ENCODE measurements at places on chromosomes 12 and 14.

- no peak for DNase-seq
These were observed 687 bp downstream of the ASIC1 start for GRCh38 chr12:50057896-50058670.

DNA sequence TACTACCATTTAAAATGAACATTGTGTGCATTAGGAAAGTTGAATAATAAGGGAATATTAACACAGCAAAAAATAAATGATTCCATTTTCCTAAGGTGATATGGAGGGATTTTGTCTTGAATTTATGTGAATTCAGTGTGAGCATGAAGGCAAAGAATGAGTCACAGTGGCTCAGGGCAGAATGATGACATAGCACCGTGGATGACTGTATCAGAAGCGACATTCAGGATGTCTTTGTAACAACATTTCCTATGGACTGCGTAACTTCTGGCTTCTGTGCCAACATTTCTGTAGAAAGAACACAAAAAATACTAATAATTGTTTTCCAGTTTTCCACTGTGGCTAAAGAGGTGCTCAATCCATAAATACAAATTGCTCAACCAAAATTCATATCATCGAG is 54.6 kb downstream of the TTC8 start:
- no peak for DNase-seq

DNA sequence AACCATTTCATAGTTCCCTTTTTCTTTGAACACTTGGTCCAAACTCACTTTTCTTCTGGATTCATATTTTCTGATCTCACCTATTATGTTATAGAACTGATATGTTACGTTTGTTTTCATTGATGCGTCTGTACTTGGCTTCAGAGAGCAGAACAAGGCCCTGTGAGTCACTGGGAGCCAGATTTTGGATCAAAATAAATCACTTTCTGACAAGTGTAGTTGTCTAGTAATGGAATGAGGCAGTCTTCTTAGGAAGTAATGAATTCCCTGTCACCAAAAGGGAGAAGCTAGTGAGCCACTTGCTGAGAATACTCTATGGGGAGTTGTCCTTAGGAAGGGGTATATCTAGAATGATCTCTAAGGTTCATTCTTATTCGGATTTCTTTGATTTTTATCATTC is 10.2 kb downstream of the BICD1 start:
- DNase-seq = no peak

DNA sequence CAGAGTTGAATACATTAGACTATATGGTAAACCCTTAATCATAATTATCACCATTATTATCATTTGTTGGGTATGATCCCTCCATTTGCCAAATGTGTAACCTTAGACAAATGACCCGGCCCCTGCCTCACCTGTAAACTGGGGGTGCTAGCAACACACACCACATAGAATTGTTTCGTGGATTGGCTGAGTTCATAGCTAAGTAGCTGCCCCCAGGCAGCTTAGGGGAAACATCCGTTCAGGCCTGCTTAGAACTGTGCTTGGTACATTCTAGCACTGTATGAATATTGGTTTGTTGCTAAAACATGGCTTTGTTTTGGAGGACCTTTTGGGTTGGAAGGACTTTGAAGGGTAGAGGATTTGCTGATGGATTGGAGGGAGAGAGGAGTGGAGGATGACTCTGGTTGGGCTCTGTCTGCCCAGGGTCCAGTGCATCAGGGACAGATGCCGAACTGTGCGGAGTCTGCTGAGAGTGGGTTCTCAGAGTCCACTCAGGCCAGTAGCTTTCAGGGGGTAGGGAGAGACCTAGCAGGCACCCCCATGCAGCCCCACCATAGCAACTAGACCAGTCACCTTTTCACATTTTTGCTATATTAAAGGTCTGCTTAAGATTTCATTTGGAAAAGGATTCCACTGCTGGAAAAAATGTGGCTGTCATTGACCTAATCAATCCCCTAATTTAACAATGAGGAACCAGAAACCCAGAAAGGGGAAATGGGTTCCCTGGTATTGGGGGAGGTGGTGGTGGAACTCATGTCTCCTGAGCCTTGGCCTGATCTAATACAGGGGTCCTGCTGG is 2.2 kb downstream of the RIN3 start:
- no peak for DNase-seq

DNA sequence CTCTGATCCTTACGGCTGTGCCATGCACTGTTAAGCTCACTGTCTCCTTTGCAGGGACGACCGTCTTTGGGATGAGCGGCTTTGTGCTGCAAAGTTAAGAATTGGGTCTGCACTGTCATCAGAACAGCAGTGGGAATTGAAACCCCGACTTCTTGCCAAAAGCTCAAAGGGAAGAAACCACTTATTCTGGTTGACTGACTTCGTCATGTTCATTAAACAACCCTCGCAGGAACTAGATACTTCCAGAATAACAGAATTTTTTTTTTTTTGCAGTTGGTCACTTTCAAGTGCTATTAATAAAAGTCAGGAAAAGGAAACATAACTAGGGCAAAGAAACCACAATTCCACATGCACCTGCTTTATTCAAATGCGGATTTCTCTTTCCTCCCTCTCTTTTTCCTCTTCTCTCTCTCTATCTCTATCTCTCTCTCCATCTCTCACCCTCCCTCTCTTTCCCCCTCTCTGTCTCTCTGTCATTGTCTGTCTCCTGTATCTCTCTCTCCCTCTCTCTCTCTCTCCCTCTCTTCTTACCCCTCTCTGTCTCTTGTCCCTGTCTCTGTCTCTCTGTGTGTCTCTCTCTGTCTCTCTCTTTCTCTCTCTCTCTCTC is 12.3 kb upstream of the GLT1D1 start:
- DNase-seq = no peak

- DNase-seq = no peak
These were observed 26.6 kb upstream of the NXPH4 start for GRCh38 chr12:57190037-57190436.

DNA sequence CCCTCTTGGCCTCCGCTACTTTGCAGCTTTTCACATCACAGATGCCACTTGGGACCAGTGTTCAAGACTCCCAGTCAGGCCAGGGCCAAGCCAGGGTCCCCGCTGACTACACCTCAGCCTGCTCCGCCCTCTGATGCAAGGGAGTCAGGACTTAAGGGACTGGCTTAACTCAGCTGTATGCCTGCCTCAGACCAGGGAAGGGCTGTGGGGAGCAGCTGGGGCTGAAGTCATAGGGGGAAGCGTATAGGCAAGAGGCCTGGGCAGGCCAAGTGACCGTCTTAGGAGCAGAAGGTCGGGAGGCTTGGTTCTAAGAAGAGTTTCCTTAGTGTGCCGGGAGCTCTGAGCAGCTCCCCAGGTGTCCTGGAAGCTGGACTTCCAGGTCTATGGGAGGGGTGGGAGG is 21.9 kb downstream of the KDM2B start:
- no peak for DNase-seq

DNA sequence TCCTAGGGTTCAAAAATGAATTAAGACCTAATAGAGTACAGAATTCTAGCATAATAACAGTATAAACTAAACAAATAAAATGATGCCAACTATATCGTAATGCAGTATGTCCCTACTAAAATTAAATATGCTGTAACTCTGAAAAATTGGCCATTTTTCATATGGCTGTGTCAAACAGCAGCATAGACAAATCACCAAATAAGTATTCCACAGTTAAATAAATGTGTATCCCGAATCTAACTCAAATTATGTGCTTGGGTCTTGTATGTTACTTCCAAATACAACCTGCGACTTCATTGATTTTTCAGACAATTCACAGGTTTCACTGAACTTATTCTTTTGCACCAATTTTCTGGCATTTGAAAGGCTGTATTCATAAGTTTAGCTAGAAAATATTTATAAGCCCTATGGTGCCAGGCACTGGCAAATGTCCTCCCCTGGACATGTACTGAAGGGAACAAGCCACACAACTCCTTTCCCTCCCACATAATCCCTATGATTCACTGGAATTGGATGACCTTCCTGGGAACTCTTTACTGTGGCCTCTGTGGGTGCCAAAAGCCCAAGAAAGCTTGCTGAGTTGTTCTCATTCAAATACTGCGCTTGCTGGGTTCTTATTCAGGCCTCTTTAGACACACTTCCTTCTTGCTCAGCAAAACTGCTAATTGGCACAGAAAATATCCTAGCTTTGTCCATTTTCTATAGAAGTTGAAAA is 108.8 kb downstream of the KITLG start:
- DNase-seq = no peak

GRCh38 chr12:19761463-19761862 is 322.2 kb downstream of the AEBP2 start:
- no peak for DNase-seq

DNA sequence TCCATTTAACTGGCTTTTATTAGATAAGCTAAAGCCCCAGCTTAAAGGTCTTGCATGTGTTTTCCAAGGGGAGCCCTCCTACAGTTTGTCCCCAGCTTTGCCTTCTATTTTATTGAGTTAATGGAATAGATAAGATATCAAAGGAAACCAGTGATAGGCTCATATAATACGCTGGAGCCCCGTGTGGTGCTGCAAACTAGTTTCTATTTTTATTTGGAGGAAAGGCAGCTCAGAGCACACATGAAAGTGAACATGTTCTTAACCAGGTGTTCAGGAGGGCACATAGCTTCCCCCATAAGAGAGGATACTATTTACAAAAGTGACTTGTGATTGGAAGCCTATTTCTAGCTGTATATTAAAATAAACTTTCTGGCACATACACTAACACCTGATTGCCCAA is 251.7 kb downstream of the PDZRN4 start:
- no peak for DNase-seq

DNA sequence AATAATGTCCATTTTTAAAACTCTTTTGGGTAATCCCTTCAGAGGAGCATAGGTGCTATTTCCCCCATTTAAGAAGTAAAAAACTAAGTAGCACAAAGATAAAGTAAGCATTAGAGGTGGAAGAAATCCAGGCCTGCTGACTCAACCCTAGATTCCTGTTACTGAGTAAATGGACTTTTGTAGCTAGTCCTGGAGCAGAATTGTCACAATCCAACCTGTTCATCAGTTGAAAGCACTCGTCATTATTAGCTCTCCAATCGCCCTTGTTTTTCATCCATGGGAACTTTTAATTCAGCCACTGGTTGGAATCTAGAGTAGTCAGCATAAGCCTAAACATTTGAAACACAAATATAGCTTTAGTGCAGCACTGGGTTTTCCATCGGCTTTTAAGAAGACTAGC is 139.5 kb upstream of the AMIGO2 start:
- DNase-seq = no peak

- DNase-seq = no peak
These were observed 18.9 kb upstream of the CARMIL3 start for GRCh38 chr14:24032727-24033418.

DNA sequence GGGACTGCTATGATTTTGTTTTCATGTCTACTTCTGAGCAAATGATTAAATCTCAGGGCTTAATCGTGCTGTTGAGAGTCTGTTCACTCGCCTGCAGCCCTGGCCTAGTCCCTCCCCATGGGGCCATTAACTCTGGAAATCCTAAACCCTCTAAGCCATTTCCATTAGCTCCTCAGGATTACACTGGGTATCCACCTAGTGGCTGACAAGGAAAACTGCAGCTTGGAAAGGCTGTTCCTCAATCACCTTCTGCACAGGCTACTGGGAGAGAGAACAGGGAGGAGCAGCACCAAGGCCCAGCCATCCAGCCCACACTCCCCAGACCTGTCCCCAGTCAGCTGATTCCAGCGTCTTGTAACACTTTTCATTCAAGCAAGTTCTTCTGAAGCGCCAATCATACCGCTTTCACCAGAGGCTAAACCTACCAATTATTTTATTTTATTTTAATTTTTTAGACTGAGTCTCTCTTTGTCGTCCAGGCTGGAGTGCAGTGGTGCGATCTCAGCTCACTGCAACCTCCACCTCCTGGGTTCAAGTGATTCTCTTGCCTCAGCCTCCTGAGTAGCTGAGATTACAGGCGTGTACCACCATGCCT is 48.7 kb downstream of the NEUROD4 start:
- DNase-seq = no peak

DNA sequence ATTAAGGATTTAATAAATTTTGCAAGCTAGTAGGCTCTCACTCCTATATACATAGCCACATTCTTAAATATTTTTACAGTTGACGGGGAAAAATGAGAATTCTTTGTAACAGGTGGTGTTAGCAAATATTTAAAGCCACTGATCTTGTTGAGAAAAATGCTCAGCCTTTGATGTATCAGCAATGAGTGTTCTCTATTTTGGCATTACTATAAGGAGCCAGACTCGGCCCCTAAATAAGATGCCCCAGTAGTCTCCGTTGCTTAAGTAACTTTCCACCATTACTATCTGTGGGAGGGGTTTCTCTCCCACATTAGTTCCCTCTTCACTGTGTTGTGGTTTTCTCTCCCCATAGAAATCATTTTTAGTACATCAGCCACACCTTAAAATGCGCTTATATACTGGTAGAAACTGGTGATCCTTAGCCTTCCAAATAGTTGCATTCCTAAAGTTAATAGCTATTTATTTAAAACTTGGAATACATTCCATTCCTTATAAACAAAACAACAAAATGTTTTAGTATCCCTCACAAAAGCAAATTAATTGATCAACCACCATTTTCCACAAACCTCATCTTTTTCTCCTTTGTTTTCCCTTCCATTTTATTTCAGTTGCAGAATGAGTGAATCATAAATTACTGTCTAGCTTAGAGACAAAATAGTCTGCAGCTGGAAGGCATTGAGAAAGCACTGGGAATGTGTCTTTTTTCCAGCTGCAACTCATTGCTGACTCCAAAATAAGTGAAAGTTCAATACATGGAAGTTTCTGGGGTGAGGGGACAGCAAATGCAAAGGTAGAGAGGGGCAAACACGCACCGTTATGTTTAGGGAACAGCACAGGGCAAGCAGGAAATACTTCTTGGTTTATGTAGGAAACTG is 84.7 kb upstream of the FERMT2 start:
- no peak for DNase-seq

- no peak for DNase-seq
These were observed 18.3 kb downstream of the ARMH4 start for GRCh38 chr14:58133739-58134138.

- DNase-seq = no peak
These were observed 7.4 kb downstream of the RAN start for GRCh38 chr12:130879212-130879686.

DNA sequence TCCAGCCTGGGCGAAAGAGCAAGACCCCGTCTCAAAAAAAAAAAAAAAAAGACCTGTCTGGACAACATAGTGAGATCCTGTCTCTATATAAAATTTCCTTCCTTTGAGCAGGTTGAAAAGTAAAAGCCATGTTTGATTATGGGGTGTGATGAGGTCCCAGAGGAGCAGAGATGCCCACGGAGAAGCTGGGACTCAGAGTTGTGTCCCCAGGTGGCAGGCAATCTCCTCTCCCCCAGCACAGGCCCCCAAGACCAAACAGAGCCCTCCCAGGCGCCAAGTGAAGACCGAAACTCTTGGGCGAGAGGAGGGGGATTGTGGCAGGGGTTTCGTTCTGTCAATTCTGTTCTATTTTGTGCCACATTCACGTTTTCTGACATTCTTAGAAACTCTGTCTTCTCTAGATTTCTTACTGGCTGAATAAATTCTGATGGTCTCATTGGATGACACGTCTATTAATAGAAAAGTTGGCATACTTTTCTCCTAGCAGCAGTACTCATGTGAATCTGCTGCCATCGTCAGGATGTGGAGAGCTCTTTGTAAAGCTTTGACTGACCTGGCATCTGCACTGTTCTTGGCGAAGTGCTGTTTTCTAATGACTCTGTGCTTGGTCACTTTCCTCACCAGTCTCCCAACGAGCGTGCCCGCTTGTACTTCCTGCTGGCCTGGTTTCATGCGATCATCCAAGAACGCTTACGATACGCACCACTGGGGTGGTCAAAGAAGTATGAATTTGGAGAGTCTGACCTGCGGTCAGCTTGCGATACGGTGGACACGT is 43.4 kb downstream of the HSP90AA1 start:
- no peak for DNase-seq

GRCh38 chr14:92552066-92552465 is 38.5 kb downstream of the RIN3 start:
- no peak for DNase-seq
